ENCODE measurements at places on chromosomes 7 and 10. TPM values are rescaled to one million over a fixed set of nuclear protein-coding genes. Genes with fewer than 3 reads are reported as not detected.
A peak's percentile ranks its signal among the peaks of the same experiment; 100 is the strongest.

- no peak for DNase-seq
- H3K36me3 ChIP-seq: no peaks in the 10 kb centered on the region
- peaks cover 2% of the 10 kb centered on the region for H3K4me1 ChIP-seq
- H3K27ac ChIP-seq: no peak overlapping the region
- no peak overlapping the region for H3K4me3 ChIP-seq
These were observed 124.2 kb downstream of the RGS10 start for GRCh38 chr10:119418362-119418761.

The COL17A1 gene
- total RNA-seq: 10.8 TPM

GRCh38 chr7:44079331-44080021 lies 2.9 kb downstream of the POLM start:
- no peak overlapping the region for H3K27ac ChIP-seq
- no peak for DNase-seq
- H3K4me3 ChIP-seq: no peak overlapping the region
- peaks cover 36% of the 10 kb centered on the region for H3K36me3 ChIP-seq
- H3K4me1 ChIP-seq: peaks cover 42% of the 10 kb centered on the region

The SFTPA2 gene
- total RNA-seq: 0.13 TPM

- no peak for DNase-seq
- no peaks in the 10 kb centered on the region for H3K36me3 ChIP-seq
- H3K27ac ChIP-seq: no peak overlapping the region
- no peaks in the 10 kb centered on the region for H3K4me1 ChIP-seq
- no peaks in the 10 kb centered on the region for H3K27me3 ChIP-seq
- H3K4me3 ChIP-seq: no peak overlapping the region
These were observed 315.9 kb upstream of the LRRN3 start for GRCh38 chr7:110775046-110775445.

DNA sequence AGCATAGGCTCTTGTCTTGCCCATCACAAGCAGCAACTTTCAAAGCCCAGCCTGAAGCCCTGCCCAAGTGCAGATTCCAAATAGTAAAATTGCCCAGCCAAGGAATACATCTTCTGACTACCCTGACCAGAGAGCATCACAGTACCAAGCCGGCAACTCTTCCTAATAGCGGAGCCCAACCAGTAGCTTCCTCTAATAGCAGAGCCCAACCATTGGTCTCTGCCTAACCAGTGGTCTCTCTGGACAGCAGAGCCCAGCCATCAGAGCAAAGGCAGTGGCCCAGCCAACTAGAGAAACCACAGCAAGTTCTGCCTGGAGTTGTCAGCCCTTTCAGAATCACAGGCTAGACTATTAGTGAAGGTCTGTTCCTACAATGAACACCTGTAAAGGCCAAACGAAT lies 285.6 kb downstream of the HGF start:
- no peaks in the 10 kb centered on the region for H3K27me3 ChIP-seq
- no peaks in the 10 kb centered on the region for H3K4me1 ChIP-seq
- DNase-seq: peak; percentile 69
- no peak overlapping the region for H3K27ac ChIP-seq

The RNF32 gene
- total RNA-seq: 2.7 TPM

The VENTX gene
- 3.3 TPM for total RNA-seq

DNA sequence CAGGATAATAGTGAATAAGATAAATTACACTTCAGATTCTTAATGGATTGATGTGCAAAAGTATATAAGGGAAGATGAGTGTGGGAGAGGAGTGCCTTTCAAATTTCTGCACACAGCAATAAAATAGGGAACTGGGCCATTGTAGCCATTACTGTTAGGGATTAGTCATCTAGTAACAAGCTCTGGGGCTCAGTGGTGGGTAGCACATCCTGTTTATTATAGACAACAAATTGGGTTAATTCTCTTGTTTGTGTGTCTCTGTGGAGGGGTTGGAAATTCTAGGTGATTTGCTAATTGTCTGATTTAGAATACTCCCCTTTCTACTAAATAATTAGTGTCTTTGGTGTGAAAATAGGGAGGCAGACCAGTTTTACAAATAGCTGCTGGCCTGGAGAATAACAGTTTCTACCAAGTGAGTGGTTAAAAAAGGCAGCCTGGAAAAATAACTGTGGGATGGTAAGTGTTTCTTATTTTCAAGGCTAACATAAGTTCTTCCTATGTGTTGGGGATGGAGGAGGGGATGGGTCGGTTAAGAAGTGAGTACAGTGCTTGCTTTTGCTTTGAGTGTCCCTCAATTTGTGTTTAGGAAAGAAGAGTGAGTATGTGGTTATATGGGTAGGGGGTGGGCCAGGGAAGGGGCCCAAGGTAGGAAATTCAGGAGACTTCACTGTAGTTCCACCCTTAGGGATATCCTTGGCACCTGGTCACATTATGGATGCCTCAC lies 43.3 kb upstream of the TMEM248 start:
- no peaks in the 10 kb centered on the region for H3K27me3 ChIP-seq
- H3K36me3 ChIP-seq: peaks cover 4% of the 10 kb centered on the region
- H3K4me3 ChIP-seq: no peak overlapping the region

GRCh38 chr10:107081644-107082043 lies 82.9 kb downstream of the SORCS1 start:
- no peaks in the 10 kb centered on the region for H3K36me3 ChIP-seq
- H3K27me3 ChIP-seq: no peaks in the 10 kb centered on the region
- no peak for DNase-seq
- no peak overlapping the region for H3K4me3 ChIP-seq

The TMEM225B gene
- 2.6 TPM for total RNA-seq

GRCh38 chr10:33334153-33334804 lies at the start of gene NRP1:
Gene NRP1, minus strand, starts transcription at chr10:33334667. Its CDS starts 285 bp downstream, at chr10:33334382.
- H3K36me3 ChIP-seq: peaks cover 8% of the 10 kb centered on the region
- no peaks in the 10 kb centered on the region for H3K27me3 ChIP-seq
- H3K4me3 ChIP-seq: peak within 1 kb of the TSS; percentile 77
- H3K4me1 ChIP-seq: peaks cover 2% of the 10 kb centered on the region
- DNase-seq: peak; percentile 71

The GARIN1A gene
- total RNA-seq: 2.5 TPM

The ZNF777 gene
- total RNA-seq: 12.9 TPM

The CAMK2B gene
- total RNA-seq: 1.1 TPM

DNA sequence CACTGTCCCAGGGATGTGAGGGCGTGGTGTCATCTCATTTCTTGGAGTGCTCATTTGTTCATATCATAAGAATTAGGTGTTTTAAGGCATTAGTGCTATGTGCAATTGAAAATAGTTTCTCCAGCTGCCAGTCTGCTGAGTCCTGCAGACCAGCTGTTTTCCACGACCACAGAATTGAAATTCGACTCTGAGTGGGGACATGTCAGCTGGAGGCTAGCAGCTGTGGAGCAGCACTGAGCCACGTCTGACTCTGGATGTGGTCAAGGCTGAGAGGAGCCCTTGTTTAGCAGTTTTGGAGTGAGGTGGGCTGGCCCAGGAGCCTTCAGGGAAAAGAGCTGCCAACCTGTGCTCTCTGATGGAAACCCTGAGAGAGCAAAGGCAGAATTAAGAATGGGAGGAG lies 156.3 kb upstream of the GRB10 start:
- H3K4me3 ChIP-seq: no peak overlapping the region
- no peaks in the 10 kb centered on the region for H3K27me3 ChIP-seq
- no peaks in the 10 kb centered on the region for H3K36me3 ChIP-seq
- no peaks in the 10 kb centered on the region for H3K4me1 ChIP-seq

GRCh38 chr10:110208614-110209453 lies 1.4 kb downstream of the MXI1 start:
- peaks cover 8% of the 10 kb centered on the region for H3K4me1 ChIP-seq
- H3K27ac ChIP-seq: peak overlapping the region; percentile 29
- DNase-seq: no peak
- H3K27me3 ChIP-seq: no peaks in the 10 kb centered on the region
